AG04449 (cell line): ENCODE measurements at places on chromosomes 6 and 20.

DNA sequence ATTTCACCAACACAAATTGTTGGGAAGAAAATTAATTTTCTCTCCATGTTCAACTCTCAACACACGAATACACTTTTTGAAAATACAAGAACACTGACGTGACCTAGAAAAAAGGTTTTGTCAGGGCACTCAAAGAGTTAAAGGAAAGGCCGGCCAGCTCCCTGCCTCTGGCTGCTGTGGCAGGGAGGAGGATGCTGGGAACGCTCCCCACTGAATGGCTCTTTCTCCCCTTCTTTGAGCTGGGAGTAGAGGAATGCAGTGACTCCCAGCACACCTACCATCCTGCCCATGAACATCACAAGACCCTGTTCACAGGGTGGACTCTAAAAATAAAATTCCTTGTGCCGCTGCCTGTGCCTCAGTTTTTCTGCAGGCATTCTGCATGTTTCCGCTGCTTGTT is 47.0 kb downstream of the MAP3K5 start:
- no peak for DNase-seq

DNA sequence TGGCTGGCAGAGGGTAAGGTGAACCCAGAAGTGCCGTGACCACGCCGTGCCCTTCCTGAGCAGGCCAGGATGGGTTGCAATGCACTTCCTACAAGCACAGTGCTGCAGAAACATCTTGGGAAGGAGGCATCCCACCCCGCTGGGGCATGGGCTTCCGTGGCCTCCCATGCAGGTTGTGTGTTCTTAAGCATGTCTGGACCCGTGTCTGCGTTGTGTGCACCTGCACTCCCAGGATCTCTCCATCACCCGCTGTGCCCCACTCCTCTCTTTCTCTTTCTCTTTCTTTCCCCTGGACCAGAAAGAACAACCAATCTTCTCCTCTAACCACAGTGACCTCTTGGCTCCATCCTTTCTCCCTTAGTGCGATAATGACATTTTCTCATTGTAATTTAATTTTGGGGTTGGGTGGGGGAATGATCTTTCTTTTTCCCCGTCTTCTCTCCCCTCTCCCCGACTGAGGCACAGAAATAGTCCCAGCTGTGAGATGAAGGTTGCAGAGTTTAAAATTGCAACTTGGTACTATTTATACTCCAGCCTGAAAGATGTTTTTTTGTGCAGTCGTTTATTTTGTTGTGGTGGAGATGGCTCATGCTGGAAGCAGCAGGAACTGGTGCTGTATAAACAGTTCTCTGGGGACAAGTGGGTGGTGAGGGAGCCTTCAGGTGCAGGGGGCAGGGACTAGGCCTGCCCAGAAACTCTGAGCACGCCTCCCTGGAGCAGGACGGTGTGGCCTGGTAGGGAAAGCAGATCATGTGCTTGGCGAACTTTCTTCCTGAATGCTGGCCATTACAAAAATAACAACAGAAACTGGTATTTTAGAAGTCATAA is 20.5 kb downstream of the BCAS4 start:
- peak; percentile 38 for DNase-seq

GRCh38 chr6:166604911-166605310 is 18.4 kb upstream of the RAMACL start:
- DNase-seq = no peak

DNA sequence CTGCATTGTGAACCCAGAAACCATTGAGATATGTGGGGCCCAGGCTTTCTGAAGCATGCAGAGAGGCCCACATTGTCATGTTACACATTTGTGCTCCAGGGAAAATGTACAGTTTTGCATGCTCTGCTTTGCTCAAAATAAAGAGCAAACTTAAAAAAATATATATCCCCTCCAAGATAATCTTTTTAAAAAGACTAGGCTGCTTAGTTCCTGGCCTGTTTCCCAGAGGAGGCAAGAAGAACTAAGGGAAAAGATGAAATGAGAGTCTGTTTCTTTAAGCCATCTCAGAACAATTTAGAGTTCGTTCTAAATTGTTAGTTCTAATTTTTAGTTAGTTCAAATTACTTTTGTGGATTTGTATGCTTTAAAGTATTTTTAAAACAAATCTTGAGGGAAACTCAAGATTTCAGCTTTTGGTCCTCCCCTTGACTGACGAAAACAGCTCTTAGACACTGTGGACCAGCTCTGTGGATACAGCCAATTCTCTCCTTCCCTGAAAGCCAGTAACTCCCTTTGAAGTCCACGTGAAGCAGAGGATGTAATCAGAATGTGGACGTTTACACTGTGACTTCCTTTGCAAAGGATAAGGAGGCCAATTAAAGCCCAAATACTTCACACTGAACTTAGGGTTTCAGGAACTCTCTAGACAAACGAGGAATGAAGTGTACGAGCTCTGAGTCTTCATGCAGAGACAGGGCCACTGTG is 84.7 kb downstream of the CD164 start:
- no peak for DNase-seq

DNA sequence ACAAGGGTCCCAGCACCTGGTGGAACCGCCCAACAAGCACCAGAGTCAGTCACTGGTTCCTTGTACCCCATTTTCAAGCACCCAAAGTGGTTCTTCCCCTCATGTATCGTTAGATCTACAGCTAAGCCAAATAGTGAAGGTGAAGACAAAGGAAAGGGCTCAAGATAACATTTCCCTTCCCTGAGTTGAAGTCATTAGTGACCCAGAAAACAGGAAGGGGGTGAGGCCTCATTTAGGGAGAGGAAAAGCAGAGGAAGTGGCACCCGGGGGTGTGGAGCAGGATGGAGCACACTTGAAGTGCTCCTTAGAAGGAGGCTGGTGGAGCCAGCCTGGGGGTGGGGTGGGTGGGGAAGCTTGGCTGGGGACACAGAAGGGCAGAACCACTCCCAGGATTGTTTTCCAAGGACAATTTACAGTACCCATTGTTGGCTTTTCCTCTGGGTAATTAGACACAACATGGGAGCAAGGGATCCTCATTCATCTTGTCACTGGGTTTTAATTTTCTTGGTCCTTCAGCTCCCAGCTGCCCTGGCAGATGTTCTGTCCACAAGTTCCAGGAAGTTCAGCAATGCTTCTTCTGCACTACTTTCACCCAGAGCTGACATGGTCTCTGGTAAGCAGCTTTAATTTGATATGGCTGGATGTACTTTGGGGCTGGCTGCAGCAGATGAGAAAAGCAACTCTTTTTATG is 73.3 kb upstream of the CD93 start:
- no peak for DNase-seq

GRCh38 chr6:13327691-13328075 is 654 bp downstream of the TBC1D7 start:
- DNase-seq = no peak

DNA sequence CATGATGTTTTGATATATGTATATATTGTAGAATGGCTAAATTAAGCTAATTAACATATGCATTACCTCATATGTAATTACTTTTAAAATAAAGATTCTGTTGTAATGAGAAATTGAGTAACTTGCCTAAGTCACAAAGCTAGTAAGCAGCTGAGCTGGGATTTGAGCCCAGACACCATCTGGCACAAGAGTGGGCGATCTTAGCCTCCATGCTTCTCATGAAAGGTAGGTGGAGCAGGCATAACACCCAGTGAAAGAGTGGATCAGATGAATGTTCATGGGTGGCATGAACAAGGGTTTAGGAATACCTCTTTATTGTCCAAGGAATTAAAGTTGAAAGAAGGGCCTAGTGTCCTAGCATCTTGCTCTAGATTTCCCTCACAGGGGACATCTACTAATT is 365.4 kb downstream of the TFAP2B start:
- DNase-seq = no peak

DNA sequence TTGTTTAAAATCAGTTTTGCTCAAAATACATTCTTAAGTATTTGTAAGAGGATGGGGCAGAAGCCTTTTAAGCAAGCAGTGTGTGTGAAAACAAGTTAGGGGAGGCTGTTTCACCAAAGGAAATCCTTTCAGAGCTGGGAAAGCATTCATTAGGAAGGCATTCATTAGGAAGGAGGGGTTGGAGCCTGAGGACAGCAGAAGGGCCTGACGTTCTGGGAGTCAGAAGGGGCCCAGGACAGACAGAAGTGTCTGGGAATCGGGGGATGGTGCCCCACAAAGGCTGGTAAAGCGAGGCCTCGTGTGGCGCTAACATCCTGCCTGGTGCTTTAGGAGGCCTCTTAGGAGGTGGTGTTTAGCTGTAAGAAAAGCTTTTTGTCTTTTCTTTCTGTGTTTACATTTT is 80.6 kb upstream of the NXT1 start:
- no peak for DNase-seq

DNA sequence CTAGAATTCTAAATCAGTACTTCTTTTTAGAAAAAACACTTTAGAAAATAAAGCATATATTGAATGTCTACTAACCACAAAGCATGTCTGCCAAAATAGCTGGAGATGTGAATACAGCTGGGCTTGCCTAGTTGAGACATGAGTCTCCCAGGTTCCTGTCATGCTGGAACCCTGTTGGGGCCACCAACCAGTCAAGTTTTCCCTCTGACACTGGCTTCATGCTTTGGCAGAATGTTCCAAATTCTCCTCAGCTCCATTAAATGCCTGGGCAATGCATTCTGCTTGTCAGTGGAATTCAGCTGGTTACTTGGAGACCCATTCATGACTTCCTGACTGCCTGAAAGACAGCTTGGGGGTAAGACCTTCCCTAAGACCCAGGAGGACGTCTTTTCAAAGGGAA is 87.2 kb downstream of the PRND start:
- no peak for DNase-seq

DNA sequence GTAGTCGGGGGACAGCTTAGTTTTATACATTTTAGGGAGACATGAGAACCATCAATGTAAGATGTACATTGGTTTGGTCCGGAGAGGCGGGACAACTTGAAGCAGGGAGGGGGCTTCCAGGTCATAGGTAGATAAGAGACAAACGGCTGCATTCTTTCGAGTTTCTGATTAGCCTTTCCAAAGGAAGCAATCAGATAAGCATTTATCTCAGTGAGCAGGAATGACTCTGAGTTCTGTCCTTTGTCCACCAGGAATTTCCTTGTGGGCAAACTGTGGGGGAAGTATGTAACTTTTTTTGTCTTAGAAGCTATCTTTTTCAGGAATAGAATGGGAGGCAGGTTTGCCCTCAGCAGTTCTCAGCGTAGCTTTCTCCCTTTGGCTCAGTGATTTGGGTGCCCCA is 1.4 kb downstream of the YTHDF1 start:
- no peak for DNase-seq

- no peak for DNase-seq
These were observed 26.5 kb upstream of the ZBTB22 start for GRCh38 chr6:33343953-33344611.

DNA sequence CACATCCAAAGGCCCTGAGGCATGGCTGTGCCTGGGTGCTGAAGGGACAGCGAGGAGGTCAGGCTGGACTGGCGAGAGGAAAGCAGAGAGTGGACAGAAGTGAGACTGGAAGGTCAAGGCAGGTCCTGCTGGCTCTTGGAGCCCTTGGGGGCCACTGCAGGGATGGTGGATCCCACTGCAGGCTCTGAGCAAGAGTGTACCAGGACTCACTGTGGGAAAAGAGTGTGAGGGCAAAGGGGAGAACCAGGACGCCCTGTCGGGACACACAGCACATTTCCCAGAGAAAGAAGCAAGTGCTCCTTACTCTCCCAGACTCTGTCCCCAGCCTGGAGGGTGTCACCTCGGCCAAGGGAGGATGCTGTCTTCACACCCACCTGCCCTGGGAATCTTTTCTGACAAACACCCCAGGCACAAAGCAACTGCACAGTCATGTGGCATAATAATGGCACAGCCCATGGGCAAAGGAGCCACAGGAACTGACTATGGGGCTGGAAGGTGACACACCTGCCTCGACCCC is 172.3 kb upstream of the CST7 start:
- DNase-seq = no peak

DNA sequence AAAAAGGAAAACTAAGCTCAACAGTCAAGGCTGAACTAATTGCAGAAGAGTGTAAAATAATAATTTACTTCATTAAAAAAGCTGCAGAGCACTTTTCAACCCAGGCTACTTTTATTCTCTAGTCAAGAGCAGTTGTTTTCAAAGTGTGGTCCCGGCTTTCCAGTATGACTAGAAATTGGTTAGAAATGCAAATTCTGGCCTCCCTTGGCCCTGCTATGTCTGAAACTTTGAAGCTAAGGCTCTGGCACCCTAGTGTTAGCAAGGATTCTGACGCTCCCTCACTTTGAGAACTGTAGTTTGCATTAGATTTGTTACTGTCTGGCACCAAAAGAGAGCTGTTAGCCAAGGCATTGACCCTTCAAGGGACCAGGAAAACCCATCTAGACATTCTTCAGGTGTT is 9.5 kb upstream of the NXT1 start:
- no peak for DNase-seq

DNA sequence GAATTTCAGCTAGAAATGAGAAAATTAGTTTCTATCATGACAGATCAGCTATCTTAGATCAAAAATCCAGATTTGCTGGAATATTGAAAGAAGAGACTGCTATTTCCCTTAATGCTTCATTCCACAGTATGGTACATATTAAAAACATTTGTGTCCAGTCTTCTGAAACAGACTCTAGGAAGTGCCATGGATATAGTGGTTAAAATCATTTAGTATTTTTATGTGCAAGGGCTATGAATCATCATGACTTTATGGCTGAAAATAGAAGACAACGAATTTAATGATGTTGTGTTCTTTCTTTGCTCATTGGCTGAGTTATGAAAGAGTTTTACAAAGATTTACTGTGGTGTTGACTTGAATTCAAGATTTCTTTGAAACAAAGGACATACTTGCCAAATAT is 146.6 kb downstream of the ANKRD60 start:
- no peak for DNase-seq

DNA sequence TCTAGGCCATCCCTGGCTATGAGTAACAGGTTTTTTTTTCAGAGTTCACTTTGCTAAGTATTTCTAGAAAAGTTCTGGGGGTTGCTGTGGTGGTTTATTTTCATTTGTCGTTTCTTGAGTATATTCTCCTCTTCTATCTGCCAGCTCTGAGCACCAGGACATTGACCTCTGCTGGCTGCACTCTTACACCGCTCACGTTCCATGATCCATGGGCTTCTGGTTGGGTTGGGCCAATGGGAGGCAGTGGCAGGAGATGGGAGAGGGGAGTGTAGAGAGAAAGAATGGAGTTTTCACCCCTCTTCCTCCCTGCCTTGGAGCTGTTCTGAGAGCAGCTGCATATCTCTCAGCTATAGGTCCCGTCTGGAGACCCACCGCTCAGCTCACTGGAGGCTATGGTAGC is 161.0 kb upstream of the ATXN1 start:
- no peak for DNase-seq

DNA sequence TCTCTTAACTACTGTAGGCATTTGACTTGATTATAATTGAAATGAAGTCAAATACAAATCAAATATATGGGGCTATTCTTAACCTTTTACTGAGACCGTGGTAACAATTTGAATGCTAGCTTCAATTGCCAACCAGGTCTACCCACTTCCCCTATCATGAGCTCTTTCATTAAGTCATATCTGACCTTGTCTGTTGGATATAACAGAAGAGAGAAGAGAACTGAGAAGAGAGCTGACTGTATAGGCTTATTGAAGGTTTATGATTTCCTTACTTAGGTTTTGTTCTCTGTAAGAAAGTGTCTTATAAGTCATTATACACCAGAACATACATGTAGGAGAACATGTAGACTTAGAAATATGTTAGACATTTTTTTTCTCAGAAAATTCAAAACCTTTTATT is 549.4 kb downstream of the COL12A1 start:
- DNase-seq = no peak

GRCh38 chr6:22353101-22353500 is 56.3 kb upstream of the PRL start:
- no peak for DNase-seq

- DNase-seq = no peak
These were observed 113.9 kb upstream of the PRSS16 start for GRCh38 chr6:27133281-27134227.
